ENCODE measurements at places on chromosomes 11 and 22.

GRCh38 chr11:131370901-131371790, 731 bp downstream of the NTM start:
- DNase-seq: no peak

GRCh38 chr11:114924042-114924441, 245.7 kb downstream of the NXPE2 start:
- no peak for DNase-seq

GRCh38 chr11:91513734-91514133, 710.9 kb upstream of the FAT3 start:
- no peak for DNase-seq

GRCh38 chr11:74755395-74755995, 6.8 kb downstream of the RNF169 start:
- DNase-seq: no peak

GRCh38 chr22:28639321-28639720, 40.3 kb downstream of the TTC28 start:
- no peak for DNase-seq

DNA sequence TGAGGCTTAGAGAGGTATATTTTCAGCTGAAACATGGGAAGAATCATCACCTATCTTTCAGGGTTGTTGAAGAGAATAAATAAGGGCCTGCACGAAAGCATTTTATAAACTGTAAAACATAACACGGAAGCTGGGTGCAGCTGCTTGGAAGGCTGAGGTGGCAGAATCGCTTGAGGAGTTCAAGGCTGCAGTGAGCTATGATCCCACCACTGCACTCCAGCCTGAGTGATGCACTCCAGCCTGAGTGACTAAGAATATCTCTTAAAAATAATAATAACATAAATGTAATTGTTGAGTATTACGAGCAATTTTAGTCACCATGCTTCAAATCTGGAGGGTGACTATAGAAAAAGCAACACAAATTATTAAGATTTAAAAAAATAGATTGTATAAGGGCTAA, 16.3 kb downstream of the RBFOX2 start:
- DNase-seq: no peak

GRCh38 chr11:113553235-113553634, 78.0 kb upstream of the DRD2 start:
- DNase-seq: no peak

GRCh38 chr11:34238533-34238932, 119.3 kb downstream of the ABTB2 start:
- no peak for DNase-seq

DNA sequence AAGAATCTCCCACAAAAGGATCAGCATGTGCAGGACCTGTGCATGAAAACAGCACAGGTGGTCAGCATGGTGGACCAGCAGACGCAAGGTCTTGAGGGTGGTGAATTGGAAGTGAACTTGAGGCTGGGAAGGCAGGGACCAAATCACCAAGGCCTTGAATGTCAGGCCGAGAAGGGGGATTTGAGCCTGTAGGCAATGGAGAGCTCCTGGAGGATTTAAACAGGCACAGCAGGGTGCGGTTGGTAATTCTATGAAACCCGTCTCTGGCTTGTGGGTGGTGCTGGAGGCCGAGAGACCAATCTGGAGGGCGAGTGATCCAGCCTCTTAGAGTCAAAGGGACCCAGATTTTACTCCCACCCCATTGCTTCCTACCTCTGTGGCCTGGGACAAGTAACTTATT, 2.4 kb downstream of the TSKU start:
- no peak for DNase-seq

GRCh38 chr11:84663731-84664130, 963.4 kb downstream of the DLG2 start:
- DNase-seq: no peak

DNA sequence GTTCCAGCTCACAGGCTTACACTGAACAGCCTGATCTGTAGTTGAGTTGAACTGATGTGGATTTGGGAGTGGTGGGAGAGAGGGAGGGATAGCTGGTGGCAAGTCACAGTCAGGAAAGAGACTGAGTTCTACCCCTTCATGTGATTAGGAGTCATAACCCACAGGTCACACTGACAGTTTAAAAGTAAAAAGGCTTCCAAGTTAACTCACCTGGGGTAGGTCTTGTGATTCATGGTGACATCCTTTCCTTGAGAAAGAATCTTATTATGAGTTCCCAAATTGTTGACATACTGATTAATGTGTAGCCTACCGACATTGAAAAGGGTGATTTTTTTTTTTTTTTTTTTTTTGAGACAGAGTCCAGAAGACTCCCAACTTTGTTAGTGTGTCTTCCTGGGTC, 5.4 kb downstream of the IZUMO1R start:
- DNase-seq: no peak

DNA sequence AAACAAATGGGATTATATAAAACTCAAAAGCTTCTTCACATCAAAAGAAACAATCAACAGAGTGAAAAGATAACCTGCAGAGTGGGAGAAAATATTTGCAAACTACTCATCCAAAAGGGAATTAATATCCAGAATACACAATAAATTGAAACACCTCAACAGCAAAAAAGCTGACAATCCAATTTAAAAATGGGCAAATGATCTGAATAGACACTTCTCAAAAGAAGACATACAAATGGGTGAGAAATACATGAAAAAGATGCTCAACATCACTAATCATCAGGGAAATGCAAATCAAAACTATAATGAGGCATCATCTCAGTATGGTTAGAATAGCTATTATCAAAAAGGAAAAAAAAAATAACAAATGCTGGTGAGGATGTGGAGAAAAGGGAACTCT, 13.5 kb downstream of the EXPH5 start:
- DNase-seq: no peak

GRCh38 chr11:33237039-33237597, 20.1 kb upstream of the HIPK3 start:
- DNase-seq: no peak

DNA sequence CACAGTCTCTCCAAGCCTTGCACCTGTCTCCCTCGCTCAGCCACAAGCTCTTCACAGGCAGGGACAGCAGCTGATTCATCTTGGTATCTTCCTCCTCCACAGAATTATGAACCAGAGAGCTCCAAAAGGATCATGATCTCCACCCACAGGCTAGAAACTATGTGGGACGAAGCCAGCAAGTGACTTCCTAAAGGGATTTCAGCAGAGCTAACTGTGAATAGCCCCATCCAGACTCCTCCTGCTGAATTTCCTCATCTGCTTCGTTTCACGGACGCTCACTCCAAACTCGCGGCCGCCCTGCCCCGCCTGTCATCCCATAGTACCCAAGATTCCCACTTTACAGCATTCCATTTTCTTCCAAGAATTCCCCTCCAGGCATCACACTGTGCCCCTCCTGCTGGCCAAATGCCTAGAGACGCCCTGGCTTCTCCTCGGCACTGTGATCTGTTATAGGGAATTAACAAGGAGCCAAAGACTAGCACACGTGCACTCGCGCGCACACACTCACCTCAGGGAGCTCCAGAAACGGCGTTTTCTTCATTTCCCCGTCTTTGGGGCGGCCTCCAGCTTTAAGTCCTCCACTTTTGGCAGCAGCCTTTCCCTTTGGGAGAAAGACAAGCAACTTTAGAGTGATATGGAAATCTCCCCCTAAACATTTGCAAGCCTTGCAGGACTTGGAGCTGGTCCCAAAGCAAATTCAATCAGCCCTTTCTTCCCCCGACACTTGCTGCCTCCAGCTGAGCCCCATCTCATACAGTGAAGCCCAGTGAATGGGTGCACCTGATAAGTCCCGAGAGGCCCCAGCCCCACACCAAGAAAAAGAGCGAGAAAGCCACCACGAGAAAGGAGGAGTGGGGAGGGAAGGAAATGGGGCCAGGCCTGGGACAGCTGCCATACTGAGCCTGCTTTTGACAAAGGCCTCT, 35.5 kb downstream of the SPATA19 start:
- no peak for DNase-seq

DNA sequence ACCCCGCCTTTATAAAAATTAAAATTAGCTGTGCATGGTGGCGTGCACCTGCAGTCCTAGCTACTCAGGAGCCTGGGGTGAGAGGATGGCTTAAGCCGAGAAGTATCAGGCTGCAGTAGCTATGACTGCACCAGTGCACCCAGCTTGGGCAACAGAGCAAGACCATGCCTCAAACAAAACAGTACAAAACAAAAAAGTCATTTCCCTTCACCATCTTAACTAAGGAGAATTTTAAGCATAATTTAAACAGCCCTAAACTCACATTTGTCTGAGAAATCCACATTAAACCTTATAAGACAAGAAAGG, 23.3 kb upstream of the TFIP11 start:
- DNase-seq: no peak

DNA sequence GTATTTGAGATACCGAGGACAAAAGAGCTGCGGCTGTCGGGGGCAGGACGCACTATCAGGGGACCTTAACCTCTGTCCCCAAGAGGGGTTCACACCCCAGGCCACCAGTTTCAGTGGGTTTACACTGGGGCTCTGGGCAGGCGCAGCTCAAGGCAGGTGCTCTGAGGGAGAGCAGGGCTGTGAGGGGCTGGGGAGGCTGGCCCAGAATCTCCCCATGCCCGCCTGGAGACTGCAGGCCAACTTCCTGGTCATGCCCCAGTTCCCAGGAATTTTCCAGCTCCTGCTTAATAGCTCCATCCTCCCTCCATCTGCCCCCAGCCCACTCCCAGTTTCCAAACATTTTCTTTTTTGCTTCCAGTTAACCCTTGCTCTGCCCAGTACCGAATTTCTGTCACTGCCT, 7.6 kb upstream of the PGA3 start:
- no peak for DNase-seq

DNA sequence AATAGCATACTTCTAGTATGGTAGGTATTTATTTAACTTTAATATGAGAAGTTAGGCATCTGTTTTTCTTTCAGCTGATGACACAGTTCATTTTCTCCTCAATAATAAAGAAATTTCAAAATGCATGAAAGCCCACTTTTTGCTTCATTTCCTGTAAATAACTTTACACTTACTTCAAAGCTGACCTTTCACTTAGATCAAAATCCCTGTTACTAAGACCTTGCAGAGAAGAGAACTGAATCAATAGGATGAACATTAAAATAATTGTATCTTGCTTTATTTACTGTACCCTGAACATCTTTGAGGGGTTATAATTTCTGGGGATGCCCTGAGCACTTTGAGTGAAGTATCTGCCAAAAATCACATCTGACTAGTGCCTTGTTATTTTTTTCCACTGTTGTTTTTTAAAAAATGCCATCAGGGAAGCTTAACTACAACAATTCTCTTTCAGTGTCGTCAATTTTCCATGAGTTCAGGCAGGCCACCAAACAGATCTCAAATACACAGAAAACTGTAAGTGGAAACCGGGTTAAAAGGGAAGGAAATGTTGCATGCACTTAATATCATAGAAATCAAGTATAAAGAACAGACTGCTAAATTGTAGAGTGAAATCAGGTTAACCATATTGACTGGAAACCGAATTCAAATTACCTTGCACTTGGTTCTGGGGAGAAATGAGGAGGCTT, 206.2 kb downstream of the MAML2 start:
- DNase-seq: no peak

GRCh38 chr22:36383110-36383581, 4.6 kb downstream of the MYH9 start:
- no peak for DNase-seq

- DNase-seq: no peak
Measured at GRCh38 chr11:130180491-130180890, 20.9 kb downstream of the ST14 start.

DNA sequence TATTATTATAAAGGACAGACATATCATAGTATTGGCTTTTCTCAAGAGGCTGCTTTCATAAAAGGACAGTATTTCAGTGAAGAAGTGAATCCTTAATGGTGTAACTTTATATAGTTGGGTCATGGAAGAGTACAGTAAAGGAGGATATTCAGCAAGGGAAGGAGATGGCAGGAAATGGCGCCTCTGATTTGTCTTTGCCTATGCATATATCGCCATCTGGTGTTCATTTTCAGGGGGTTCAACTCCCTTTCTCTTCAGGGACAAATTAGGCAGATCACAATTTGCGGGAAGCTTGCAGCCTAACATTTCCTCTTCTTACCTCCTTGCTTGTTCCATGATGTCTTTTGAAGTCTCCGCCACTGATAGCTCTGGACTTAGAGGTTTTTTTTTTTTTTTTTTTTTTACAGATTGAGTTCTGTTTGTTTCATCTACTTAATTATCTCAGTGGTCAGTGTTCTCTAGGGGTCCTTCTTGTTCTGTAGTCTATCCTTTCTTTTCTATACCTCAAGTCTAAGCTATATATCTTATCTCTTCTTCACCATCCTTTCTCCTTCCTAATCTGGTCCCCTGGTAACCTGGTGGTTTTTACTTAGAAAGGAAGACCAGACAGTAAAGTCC, 21.8 kb upstream of the RRM1 start:
- DNase-seq: peak; percentile 42

- no peak for DNase-seq
Measured at GRCh38 chr11:10309163-10310093, 4.6 kb downstream of the ADM start.

DNA sequence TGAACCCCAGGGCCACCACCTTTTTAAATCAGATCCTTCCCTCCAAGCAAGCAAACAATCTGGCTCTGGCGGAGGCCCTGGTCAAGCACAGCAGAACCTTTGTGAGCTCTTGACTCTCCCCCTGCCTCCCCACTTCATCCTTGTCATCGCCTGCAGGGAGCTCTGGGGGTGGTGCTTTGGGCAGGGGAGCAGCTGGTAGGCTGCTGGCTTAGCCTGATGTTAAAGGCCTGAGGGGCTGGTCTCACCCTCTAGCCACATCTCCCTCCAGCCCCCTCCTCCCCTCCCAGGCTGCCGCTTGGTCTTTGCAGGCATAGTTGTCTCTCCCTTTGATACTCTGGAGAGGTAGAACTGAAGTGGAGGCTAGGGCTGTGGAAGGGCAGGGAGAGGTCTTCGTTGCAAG, 50.9 kb downstream of the THAP12 start:
- DNase-seq: no peak

GRCh38 chr22:30038219-30038618, 42.0 kb upstream of the HORMAD2 start:
- DNase-seq: no peak

- DNase-seq: no peak
Measured at GRCh38 chr11:1924181-1924580, 4.7 kb downstream of the TNNT3 start.

DNA sequence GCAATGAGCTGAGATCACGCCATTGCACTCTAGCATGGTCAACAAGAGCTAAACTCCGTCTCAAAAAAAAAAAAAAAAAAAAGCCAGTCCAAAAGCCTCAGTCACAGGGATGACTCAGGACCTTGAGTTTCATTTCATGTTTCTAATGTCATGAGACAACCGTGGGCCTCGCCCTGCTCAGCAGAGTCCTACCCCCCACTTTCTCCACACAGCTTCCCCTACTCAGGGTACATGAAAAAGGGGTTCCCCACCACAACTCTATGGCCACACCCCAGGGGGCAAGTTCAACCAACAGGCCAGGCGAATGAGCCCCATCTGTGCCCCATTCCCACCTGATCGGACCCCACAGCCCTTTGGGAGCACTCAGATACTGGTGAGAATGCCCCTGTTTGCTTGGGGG, 24.3 kb upstream of the ADA2 start:
- DNase-seq: no peak

- peak; percentile 37 for DNase-seq
Measured at GRCh38 chr22:47090591-47091245, 328.3 kb downstream of the TBC1D22A start.

Measured in T follicular helper cell (primary cell).